Activated CD8-positive, alpha-beta memory T cell treated with anti-CD3 and anti-CD28 coated beads for 4 hours (primary cell): ENCODE measurements at places on chromosomes 3 and 15.

DNA sequence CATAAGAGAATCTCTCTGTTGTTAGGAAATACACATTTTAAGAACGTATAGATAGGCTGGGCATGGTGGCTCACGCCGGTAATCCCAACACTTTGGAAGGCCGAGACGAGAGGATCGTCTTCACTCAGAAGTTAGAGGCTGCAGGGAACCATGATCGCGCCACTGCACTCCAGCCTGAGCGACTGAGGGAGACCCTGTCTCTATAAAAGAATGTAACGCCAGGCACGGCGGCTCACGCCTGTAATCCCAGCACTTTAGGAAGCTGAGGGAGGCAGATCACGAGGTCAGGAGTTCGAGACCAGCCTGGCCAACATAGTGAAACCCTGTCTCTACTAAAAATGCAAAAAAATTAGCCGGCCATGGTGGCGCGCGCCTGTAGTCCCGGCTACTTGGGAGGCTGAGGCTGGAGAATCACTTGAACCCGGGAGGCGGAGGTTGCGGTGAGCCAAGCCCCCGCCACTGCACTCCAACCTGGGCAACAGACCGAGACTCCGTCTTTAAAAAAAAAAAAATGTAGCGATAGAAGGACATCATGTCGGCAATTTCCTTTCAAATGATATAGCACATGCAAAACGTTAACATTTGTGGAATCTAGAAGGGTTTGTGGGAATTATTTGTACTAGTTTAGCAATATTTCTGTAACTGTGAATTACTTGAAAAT, 730 bp upstream of the RPL14 start:
- no peak for DNase-seq

GRCh38 chr3:27545061-27545460, 60.9 kb upstream of the SLC4A7 start:
- no peak for DNase-seq

- DNase-seq, result no peak
These were observed 102.6 kb upstream of the SLC6A6 start for GRCh38 chr3:14299767-14300166.

DNA sequence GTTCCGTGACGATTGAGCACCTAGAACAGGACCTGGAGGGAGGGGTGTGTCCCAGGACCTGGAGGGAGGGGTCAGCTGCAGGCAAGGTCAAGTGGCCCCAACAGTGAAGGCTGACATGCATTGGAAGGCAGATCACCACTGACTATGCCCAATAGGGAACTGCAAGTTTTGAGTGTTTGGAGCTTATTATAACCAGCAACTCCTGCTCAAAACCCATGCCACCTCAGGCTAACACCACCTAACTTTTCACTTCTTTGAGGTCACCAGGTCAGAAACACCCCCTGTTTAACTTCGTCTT, 93.1 kb downstream of the MYLK start:
- no peak for DNase-seq

DNA sequence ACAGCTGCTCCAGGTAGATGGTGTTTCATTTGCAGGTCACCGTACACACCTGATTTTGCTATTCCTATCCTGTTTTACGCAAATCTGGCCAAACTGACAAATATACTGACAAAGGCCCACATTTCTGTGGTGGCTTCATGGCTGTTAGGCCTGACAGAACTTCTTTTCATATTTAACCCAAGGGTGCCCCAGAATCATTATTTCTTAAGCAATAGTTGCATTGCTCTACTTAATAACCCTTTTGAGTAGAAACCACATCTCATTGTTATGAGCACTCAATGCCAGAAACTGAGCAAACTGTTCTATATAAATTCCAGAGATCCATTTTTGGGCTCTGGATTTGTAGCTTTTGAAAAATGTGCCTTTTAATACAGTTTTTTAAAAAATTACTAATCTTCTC, 19.4 kb downstream of the ASTE1 start:
- no peak for DNase-seq

DNA sequence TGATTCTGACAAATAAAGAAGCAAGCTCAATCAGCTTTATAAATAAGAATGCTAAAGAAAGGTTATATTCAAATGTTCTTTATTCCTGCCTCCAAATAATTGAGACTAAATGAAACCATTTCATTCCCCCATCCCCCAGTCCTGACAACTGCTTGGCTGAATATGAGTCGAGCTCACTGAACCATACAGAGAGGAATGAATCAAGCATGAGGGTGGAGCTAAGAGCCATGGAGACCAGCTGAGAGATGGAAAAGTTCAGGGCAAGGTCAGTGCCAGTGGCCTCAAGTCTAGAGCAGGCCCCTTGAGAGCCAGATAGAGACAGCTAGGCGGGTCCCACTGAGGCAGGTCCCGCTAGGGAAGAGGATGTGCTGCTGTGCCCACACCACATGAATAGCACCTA, 188.7 kb upstream of the EIF1B start:
- no peak for DNase-seq

DNA sequence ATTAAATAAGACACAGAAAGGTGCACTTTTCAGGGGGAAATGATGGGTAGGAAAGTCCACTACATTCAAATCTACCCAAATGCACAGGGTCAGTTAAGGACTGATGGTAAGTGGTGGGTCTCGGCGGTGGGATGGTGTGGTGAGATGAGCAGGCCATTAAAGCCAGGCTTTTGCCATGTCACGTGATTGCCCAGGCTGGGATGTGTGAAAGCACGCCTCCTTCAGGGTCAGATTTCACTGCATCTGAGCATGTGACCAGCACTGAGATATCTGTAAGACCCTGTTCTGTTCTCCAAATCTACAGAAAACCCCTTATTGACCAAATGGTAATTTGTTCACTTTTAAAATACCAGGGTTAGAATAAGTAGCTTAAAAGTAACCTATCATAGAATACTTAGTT, 301.5 kb downstream of the MEX3B start:
- no peak for DNase-seq

DNA sequence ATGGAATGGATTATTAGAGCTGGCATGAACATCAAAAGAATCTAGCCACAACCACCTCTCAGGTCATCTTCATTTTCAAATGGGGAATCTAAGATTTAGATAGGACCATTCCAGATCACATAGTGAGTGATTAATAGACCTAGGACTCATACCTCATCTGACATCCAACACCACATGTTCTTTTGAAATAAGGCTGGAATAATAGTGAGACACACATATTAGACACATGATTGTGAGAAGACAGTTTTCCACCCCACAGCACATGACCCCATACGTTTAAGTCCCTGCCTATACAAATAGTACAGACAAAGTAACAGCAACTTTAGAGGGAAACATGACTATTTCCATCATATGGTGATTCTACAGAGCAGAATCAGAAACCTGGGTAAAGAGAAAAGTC, 344.7 kb upstream of the TPRG1 start:
- no peak for DNase-seq

GRCh38 chr3:111895071-111895470, 36.0 kb downstream of the PHLDB2 start:
- DNase-seq, result no peak

- DNase-seq, result no peak
These were observed 2.2 kb downstream of the THBS1 start for GRCh38 chr15:39582977-39583595.

GRCh38 chr3:99962703-99963102, 145.0 kb downstream of the CMSS1 start:
- DNase-seq, result no peak

DNA sequence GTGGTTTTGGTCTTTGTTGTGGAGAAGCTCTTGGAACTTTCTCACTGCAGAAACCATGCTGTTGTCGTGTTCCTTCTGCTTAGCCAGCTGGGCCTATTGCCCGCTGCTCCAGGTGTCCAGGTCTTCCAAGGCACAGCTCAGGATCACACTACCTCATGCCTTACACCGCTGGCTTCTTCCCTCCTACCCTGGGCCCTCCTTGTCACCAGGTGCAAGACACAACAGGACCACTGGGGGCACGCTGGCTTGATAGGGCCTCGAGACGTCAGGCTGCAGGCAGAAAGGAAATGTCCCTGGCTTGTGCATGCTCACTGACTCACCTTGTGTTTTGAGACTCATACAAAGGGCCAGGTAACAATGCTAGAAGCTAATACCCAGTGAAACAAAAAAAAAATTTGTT, 32.3 kb downstream of the PAQR9 start:
- DNase-seq, result no peak

GRCh38 chr3:153210146-153210545, 48.1 kb downstream of the RAP2B start:
- DNase-seq, result no peak

- DNase-seq, result no peak
These were observed 3.6 kb downstream of the RTP2 start for GRCh38 chr3:187698499-187699399.

- no peak for DNase-seq
These were observed 103.0 kb upstream of the TBL1XR1 start for GRCh38 chr3:177300039-177300833.

DNA sequence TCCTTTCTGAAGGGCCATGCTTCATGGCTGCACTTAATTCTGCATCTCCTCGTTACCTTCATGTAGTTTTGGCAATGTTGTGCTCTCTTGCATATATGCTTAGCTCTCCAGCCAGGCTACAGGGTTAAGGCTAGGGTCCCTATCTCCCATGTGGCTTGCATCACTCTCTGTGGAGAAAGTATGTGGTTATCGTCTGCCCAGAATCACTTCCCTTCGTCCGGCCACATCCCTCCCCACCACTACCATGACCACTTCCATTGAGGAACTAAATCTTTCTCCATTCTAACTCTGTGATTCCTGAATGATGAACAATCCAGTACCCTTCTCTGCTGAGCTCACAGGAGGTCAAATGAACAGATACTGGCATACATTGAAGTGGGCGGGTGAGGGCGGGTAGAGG, 34.0 kb downstream of the WWTR1 start:
- no peak for DNase-seq

DNA sequence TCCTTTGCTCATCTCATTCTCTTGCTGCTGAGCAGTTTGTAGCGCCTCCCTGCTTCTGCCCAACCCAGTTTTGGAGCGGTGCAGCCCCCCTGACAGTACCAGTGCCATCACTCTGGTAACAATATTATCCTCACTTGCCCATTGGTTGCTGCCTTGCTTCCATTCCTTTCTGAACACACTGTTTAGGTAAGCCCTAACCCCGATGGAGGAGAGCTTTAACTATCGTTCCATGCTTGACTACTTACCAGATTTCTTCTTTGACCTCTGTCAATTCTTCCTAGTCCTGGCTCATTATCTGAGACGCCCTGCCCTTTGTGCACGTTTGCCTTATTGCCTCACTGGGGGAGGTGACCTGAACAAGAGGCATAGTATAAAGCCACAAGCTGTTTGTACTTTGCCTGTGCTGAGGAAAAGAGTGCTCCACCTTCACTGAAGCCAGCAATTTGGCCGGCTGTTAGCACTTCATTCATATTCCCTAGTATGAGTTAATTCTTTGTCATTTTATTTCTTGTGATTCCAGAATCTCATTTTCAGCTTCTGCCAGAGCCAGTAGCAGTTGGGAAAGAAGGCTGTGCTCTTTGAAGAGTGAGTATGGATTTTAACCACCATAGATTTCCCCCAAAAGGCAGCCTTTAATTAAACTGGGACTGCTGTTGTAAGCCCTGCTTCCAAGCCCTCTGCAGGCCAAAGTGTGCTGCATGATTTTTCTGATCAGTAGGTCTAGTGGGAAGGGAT, 11.9 kb downstream of the ABHD6 start:
- DNase-seq, result no peak

GRCh38 chr3:134694466-134694865, 43.6 kb upstream of the KY start:
- DNase-seq, result no peak

GRCh38 chr15:72566973-72567372, 87.5 kb upstream of the GOLGA6B start:
- DNase-seq, result no peak

GRCh38 chr3:109018828-109019227, 65.1 kb upstream of the GUCA1C start:
- no peak for DNase-seq

DNA sequence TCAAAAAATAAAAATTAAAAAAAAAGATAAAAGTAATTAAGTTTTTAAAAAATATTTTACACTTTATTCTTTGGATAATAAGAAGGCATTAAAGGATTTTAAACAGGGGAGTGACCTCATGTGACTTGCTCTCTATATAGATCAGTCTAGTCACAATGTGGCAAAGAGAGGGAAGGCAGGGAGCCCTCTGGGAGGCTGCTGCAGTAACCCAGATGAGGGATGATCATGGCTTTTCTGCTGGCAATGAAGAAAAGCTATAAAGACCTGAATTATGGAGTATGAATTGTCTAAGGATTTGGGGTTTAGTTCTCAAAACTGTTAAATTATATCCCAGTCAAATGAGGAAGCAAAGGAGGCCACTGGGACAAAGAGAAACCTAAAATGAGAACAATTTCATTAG, 58.1 kb downstream of the SUMF1 start:
- no peak for DNase-seq

- DNase-seq, result no peak
These were observed 46.2 kb upstream of the PLCL2 start for GRCh38 chr3:16838561-16838960.

DNA sequence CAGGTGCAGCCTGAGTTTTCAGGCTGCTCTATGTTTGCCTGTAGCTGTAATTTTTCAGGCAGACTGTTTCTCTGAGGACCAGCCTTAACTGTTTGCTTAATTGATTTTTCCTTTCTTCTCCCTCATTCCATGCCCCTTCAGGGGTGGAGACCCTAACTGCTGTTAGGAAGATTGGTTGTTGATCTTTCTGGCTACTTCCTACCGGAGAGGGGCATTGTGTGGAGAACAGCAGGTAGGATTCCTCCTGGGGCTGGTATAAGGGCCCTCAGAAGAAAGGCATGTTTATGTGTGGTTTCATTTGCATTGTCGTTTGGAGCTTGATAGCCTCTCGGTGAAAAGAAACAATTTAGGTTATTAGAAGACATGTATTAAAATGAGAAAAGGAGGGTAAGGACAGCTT, 56.9 kb upstream of the GOLGA6L2 start:
- no peak for DNase-seq

DNA sequence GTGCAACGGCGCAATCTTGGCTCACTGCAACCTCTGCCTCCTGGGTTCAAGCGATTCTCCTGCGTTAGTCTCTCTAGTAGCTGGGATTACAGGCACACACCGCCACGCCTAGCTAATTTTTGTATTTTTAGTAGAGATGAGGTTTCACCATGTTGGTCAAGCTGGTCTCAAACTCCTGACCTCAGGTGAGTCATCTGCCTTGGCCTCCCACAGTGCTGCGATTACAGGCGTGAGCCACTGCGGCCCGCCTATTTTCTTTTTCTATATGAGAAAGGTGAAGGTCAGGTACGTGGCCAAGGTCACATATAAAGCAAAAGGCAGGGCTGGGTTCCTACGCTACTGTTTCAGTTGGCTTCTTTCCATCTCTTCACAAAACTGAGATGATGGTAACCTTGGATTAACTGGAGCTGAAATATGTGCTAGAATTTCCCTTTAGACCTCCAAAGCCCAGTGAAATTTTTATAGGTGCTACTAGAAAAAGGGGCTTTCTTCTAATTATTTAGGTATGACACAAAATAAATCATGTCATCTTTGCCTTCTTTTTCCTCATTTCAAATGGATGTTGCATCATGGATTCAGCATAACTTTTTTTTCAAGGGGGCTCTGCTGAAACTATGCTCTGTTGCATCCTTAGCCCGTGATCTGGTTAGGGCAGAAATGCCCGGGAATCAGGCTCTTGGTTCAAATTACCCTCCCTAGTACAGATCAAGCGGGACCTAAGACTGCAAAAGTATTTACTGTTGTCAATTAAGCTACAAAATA, 68.5 kb downstream of the MYO1E start:
- DNase-seq, result no peak

GRCh38 chr3:182259579-182259978, 533.7 kb upstream of the ATP11B start:
- DNase-seq, result no peak

- DNase-seq, result no peak
These were observed 53.7 kb upstream of the CSTA start for GRCh38 chr3:122271246-122271898.
